ENCODE measurements at places on chromosomes 2 and 18.
A peak's percentile ranks its signal among the peaks of the same experiment; 100 is the strongest.

DNA sequence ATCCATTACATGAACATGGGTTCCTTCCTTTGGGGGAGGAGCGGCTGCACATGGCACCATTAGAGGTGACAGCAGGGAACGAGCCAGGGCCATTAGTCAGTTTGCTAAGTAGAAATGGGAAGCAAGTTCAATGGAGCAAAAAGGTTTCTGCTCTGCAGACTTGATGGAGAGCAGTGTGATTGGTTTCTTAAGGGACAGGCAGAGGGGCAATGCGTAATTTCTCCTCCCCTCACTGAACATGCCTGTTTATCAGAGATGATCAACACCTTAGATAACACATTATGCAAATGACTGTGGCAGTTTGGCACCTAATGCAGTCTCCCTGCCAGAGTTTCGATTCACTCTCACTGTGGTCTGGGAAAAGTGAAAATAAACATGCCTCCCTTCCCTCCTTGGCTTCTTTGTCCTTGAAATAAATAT is 414.5 kb downstream of the STK39 start:
- no peak for DNase-seq

GRCh38 chr2:216474925-216475670 is 23.5 kb upstream of the RPL37A start:
- no peak for DNase-seq

GRCh38 chr2:217935901-217936684 is 66.7 kb downstream of the TNS1 start:
- DNase-seq = peak; percentile 63

GRCh38 chr18:68714366-68714711 is 569 bp downstream of the TMX3 start:
- peak; percentile 47 for DNase-seq

GRCh38 chr18:76496194-76496890 is 1.3 kb upstream of the ZNF516 start:
- DNase-seq = peak; percentile 88

DNA sequence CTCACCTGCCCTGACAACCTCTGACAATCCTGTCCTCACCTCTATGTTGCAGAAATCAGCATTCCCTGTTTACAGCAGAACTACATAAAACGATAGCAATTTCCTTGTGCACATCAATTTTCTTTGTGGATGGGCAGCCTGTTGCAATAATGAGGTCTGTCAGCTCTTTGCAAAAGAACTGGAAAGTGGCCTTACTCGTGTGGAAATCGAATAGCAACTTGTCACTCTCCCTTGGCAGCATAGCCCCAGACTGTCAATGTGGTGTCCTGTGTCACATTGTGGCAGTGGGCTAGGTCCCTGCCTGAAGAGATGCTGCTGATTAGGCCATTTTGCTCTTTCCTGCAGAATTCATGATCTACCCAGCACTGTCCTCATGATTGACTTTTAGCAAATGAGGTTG is 531.9 kb downstream of the CCDC85A start:
- no peak for DNase-seq

DNA sequence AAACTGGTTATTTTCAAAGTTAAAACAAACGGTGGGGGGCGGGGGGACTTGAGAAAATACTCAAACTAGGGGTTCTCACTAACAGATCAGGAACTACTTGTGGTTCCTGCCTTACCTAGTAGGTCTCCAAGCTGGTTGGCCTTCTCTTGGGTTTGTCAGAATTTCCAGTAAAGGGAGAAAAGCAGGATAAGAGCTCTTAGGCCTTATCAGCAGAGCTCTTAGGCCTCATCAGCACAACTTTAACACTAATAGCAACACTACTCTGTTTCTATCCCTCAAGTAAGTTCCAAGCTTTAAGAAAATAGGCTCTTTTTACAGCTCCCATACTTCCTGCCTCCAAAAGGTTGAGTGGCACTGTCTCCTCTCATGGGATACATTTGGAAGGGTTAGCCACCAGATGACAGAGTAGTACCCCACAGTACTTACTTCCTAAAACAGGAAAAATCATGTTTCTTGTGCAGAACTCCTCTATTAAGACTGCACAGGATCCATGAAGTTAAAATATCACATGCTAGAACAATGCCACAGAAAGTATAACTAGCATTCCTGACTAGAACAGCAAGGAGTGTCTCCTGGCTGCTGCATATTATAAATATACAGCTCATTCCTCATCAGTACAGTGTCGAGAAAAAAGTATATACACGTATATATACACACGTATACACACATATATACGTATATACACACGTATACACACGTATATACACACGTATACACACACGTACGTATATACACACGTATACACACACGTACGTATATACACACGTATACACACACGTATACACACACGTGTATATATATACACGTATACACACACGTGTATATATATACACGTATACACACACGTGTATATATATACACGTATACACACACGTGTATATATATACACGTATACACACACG is 6.1 kb downstream of the FBXO11 start:
- DNase-seq = no peak

DNA sequence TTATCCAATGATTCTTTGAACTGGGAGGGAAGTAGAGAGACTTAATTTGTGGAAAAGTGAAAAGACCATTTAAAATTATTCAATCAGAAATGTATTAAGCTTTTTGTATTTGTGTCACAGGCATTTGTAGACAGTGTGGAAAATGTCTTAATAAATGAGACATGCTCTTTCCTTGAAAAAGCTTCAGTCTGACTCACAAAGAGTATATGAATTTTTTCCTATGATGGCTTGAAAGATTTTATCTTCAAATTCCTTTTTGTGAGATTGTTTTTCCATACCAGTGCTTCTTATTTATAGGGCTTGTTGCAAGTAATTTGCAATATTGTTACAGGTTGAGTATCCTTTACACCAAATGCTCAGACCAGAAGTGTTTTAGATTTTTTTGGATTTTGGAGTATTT is 39.5 kb downstream of the STON1 start:
- no peak for DNase-seq
